ENCODE measurements at places on chromosomes 6 and 20.

- no peak for DNase-seq
Observed at GRCh38 chr6:142669471-142670351, 275.3 kb downstream of the HIVEP2 start.

- DNase-seq, result no peak
Observed at GRCh38 chr20:14507711-14508110, 170.3 kb upstream of the FLRT3 start.

DNA sequence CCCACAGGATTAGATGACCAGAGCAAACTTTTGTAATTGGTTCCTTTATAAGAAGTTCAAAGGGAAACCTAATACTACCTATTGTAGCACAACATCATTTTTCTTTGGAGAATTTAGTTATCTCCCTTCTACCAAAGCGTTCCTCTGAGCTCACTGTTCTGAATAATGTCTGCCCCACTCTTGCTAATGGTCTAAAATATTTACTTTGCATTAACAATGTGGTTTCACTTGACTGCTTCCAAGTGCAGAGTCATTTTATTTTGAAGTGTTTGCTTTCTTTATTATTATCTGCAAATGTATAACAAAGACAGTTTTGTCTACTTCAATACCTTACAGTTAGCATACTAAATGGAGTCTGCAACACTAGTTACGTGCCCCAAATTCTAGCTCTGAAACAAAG is 15.0 kb downstream of the TRAPPC3L start:
- no peak for DNase-seq

GRCh38 chr6:166767230-166767629 is 140.2 kb upstream of the RPS6KA2 start:
- DNase-seq, result no peak

- DNase-seq, result no peak
Observed at GRCh38 chr20:36238760-36239159, 2.5 kb downstream of the AAR2 start.

- DNase-seq, result peak; percentile 88
Observed at GRCh38 chr6:52551483-52552277, 25.2 kb downstream of the TRAM2 start.

GRCh38 chr6:40962241-40962640 is 76.8 kb downstream of the UNC5CL start:
- DNase-seq, result peak; percentile 91

DNA sequence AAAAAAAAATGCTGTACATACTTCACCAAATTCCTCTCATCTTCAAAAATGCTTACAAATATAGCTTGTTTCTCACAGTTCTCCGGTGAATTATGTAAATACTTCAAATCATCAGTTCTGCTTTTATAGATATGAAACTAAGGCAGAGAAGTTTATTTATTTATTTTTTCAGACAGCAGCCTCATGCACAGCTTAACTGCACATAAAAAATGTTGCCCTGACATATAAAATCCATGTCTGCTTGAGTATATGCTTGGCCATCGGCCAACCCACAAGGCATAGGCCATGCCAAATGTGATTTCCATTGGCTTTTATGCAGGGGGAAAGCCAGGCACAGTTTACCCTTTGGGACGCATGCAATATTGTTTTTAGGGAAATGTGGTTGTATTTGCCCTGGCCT is 57.3 kb upstream of the PHACTR2 start:
- peak; percentile 74 for DNase-seq

GRCh38 chr20:35329435-35330139 is 37.4 kb upstream of the FAM83C start:
- peak; percentile 43 for DNase-seq

All from fibroblast of skin of abdomen (primary cell).